A172 (cell line): ENCODE measurements at places on chromosomes 11 and 22.

- no peak for DNase-seq
These were observed 68.4 kb upstream of the SORL1 start for GRCh38 chr11:121383716-121384115.

GRCh38 chr11:45089676-45090499, 56.6 kb upstream of the PRDM11 start:
- DNase-seq: peak; percentile 41

DNA sequence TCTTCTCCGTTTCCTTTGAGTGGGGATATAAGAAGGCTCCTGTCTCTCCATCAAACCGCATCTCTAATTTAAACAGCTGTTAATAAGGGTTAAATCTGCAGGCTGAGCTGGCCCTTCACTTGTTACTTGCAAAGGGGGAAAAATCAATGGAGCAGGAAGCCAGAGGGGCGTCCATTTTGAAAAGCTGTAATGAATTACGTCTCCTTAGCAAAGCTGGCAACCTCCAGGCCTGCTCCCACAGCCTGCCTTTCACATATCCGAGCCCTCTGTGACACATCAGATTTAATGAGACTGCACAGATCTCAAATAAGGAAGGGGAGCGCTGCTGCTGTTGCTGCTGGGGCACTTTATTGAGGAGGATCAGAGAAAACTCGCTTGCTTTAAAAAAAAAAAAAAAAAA, 320.8 kb downstream of the BLID start:
- DNase-seq: no peak

- DNase-seq: no peak
These were observed 28.1 kb upstream of the ACAT1 start for GRCh38 chr11:108093128-108093904.

GRCh38 chr11:131483877-131484276, 113.5 kb downstream of the NTM start:
- DNase-seq: no peak

- peak; percentile 92 for DNase-seq
These were observed 128.8 kb downstream of the SGSM3 start for GRCh38 chr22:40499209-40499623.

GRCh38 chr11:2256951-2257700, 13.3 kb downstream of the ASCL2 start:
- DNase-seq: no peak

- no peak for DNase-seq
These were observed 231.3 kb downstream of the BUD13 start for GRCh38 chr11:116541460-116541859.

DNA sequence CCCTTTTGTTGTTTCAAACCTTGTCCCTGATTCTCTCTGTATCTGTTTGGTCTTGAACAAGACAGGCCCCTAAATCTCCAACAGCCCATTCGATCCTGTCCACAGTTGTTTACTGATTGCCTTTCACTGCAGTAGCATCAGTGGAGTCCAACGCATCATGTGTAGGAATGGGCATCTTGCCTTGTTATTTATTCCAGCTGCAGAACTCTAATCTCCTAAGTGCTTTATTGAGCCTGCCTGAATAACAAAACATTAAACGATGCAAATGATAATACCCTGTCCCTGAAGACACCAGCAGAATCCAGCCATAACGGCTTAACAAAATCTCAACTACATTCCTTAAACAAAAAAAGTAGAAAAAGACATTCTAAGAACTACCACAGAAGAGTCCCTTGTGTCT, 50.1 kb downstream of the SLC35F2 start:
- DNase-seq: no peak

DNA sequence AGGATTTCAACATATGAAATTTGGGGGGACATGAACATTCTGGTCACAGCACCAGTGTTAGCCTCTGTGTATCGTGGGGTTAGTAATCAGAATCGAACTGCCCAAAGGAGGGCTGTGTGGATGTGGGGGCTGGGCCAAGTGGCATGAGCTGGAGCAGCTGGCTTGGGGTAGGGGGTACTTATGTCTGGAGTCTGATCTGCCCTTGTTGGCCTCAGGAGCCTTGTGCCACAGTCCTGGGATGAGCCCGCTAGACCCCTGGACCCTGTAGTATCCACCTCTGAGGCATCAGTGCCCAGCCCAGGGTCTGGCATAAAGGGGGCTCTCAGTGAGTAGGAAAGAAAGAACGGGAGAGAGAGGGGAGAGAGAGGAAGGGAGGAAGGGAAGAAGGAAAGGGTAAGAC, 67.3 kb downstream of the LRRC32 start:
- no peak for DNase-seq

GRCh38 chr11:19846654-19847305, 134.1 kb downstream of the NAV2 start:
- DNase-seq: no peak

DNA sequence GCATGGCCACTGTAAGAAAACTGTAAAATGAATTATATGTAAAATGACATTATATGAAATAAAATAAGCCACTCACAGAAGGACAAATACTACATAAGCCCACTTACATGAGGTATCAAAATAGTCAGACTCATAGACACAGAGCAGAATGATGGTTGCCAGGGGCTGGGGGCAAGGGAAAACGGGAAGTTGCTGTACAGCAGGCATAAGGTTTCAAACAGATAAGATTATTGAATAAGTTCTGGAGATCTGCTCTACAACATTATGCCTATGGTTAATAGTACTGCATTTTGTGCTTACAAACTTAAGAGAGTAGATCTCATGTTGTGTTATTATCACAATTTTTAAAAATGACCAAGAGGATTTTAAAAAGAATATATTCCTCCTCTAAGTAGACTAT, 32.7 kb upstream of the HEPHL1 start:
- no peak for DNase-seq

DNA sequence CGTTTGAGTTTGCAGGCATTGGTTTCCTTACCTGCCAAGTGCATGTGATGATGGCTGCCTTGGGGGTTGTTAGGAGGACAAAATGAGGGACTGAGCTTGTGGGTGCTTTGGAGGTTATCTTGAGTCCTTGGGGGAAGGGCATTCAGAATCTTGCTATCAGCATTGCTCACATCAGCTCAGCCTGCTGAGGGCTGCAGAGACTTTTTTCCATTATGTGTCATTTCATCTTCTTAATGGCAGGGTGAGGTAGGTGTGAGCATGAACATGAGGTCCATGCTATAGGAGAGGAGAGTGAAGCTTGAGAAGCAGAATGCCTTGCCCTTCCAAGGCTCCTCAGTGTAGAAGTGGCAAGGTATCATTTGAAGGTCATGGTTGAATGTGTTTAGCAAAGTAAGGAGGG, 112.3 kb downstream of the MIAT start:
- DNase-seq: no peak

DNA sequence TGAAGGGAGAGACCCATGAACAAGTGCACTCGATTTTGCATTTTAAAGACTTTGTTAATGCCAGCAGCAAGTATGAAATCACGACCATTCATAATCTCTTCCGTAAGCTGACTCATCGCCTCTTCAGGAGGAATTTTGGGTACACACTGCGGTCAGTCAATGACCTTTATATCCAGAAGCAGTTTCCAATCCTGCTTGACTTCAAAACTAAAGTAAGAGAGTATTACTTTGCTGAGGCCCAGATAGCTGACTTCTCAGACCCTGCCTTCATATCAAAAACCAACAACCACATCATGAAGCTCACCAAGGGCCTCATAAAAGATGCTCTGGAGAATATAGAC, 5.9 kb downstream of the SERPIND1 start:
- DNase-seq: peak; percentile 66

DNA sequence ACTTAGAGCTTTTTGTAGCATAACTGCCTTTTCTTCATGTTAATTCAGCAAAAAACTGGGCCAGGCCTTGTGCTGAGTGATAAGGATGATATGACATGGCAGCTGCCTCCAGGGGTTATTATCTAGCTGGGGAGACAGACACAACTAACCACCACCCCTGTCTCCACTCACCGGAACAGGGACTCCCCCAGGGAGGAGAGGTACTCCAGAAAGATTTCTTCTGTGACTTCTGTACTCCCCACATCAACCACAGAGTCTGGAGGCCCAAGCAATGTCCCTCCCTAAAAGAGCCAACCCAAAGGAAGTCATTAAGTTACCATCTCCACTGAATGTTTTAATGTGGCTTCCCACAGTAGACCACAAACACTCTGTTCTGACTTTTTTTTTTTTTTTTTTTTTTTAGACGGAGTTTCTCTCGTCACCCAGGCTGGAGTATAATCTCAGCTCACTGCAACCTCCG, 14.3 kb upstream of the PMM1 start:
- no peak for DNase-seq

DNA sequence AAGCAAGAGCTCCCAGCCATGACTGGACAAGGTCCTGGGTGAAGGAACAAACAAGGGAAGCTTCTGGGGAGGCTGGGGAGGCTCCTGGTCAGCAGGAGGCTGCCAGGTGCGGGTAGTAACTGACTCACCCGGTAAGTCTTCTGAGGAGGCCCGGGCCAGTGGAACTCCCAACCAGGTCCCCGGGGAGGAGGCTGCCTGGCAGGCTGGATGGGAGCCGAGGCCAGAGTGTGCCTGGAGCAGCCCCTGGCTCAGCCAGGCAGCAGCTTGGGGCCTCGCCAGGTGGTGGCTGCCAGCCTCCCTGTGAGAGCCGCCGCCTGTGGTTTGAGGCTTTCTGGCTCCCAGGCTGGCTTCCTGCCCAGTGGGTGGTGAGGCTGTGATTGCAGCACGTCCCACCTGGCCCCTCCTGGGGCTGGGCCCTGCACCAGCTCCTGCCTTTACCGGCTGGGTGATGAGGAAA, 46.2 kb downstream of the IGF2 start:
- peak; percentile 94 for DNase-seq

DNA sequence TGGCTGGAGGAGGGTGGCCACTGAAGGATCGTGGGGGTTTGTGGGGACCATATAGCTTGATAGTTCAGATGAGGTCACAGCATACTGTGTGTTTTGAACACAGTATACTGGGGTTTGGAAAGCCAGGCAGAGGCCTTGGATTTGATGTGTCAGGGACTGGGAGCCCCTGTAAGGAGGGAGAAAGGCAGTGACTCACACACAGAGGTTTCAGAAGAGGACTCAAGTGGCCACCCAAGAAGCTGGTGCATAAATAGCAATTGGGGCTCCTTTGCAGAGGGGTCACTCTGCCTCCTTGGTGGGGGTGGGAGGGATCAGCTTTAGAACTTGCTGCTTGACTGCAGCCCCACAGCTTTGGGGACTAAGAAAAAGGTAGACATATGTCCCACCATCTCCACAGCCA, 39.3 kb downstream of the SLC5A1 start:
- DNase-seq: no peak

DNA sequence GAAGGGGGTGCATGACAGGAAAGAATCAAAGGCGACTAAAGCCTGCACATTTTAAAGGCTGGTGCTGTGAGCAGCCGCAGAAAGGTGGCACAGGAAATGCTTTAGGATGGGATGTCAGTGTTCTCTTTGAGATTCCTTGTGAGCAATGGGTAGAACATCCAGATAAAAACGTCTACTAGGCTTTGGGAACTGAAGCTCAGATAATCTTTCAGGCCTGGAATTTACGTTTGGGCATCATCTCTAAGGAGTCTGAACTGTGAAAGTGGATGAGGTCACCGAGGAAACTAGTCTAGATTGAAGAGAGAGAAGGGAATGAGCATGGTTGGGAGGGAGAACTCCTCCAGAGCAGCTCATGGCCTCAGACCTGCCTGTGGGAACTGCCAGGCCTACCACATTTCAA, 65.7 kb downstream of the FLI1 start:
- DNase-seq: peak; percentile 44

DNA sequence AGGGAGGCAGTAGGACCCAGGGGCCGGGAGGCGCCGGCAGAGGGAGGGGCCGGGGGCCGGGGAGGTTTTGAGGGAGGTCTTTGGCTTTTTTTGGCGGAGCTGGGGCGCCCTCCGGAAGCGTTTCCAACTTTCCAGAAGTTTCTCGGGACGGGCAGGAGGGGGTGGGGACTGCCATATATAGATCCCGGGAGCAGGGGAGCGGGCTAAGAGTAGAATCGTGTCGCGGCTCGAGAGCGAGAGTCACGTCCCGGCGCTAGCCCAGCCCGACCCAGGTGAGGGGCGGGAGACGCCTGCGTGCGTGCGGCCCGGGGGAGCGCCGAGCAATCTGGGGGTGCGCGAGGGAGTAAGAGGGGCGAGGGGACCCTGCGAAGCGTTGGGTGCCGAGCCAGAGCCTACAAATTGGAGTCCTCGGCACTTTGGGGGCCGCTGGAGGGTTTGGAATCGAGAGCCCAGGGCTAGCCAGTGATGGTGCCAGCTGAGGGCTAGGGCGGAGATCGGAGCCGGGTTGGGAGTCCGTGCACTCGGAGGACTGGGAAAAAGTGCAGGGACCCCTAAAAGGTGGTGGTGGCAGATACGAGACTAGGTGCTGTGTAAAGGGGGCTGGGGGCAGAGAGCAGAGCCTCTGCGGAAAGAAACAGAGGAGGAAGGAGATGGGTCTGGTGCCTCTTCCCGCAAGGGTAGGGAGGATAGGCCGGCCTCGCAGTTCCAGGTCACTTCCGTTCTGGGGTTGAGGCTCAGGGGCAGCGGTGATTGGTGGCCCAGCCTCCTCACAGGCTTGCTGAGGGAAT, at the start of gene SERPINH1:
Gene SERPINH1 (plus strand): TSS at position 206 of the 788 bp plus-strand sequence. CDS start 4,097 bp downstream, outside the sequence.
- peak; percentile 90 for DNase-seq

DNA sequence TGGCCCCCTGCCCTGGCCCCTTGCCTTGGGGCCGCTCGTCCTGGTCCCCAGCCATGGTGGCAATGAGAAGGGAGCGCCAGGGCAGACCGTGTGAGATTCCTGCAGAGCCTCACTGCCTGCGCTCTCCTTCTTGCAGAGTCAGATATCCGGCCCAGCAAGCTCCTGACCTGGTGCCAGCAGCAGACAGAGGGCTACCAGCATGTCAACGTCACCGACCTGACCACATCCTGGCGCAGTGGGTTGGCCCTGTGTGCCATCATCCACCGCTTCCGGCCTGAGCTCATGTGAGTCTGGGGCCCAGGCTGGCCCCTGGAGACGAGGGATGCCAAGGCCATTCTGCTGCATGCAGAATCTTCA, 114.1 kb downstream of the MICAL2 start:
- DNase-seq: peak; percentile 99

DNA sequence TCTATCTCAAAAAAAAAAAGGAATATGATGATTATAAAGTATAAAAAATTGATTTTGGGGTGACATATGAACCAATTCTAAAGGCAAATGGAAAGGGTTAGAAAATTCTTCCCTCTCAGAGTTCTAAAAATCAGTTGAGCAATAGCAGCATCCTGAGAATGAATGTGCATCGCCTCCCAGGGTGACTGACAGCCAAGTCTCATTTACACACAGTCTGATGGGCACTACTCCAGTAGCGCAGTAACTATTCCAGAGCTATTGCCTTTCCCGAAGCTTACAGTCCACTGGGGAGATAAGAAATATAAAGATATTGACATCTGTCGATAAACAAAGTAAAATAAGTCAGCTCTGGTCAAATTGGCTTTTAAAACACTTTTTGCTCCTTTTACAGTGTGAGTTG, 32.3 kb upstream of the SORL1 start:
- no peak for DNase-seq

DNA sequence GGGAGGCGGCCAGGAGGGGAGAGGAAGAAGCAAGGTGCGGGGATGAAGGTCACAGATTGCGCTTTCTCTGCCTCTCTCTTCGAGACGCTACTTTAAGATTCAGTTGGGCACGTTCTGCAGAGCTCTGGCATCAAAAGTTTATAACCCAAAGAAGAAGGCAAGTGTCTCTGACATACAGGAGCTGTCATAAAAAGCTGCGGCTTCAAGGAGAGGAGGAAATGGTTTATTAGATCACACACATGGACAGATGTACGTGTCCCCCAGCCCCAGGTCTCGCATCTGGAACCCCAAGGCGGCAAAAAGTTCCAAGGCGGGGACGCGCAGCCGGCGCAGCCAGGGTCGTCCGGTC, 589.0 kb downstream of the OPCML start:
- no peak for DNase-seq

- no peak for DNase-seq
These were observed 17.4 kb downstream of the SGSM3 start for GRCh38 chr22:40387746-40388145.
